ENCODE measurements at places on chromosomes 7 and 10.

DNA sequence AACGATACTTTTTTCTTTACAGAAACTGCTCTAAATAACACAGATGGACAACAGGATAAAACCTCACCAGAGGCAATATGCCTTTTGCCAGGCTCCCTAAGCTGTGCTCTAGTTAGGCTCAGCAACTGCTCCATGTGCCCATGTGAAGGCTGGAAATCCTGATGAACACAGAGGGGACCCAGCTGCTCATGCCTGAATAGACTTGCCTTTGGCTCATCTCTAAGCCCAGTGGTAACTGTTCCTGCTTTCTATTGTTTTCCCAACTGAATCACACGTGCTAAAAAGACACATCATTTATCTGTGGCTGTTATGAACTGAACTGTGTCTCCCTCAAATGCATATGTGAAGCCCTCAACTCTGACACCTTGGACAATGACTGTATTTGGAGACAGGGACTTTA, 110.4 kb downstream of the RNF216 start:
- no peak for DNase-seq

- DNase-seq, result no peak
Measured at GRCh38 chr10:48958598-48959190, 19.1 kb upstream of the LRRC18 start.

DNA sequence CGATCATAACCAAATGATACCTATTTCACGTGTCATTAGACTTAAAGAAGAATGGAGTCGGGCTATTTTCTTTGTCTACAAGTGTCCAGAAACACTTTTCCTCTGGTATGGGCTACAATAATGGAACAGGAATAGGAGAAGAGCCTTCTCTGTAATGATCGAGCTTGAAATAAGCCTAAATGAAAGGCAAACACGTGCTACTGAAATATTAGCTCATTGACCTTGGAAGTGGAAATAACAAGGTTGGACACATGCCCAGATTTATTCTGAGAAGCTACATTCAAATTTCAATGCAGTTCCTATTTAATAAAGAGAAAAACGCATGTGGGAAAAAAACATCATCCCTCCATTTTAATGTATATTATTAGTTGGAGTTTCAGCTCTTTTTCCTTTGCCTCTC, 254.7 kb upstream of the PTER start:
- peak; percentile 26 for DNase-seq

DNA sequence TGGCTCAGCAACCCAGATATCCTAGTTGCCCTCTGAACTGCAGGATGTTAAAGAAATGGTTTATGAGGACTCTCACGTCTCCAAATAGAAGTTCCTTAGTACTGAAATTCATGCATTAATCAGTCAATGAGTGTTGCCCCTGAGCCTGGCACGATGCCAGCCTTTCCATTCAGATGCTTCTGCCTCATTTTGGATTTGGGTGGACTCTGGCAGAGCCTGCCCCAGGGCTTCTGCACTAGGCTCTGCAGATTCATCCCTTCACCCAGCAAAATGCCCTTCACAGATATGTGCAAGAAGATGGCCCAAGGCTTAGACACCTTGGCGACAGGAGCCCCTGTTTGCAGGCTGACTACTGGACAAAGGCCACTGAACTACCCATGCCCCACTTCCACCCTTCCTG, 747.8 kb downstream of the GRID1 start:
- no peak for DNase-seq

DNA sequence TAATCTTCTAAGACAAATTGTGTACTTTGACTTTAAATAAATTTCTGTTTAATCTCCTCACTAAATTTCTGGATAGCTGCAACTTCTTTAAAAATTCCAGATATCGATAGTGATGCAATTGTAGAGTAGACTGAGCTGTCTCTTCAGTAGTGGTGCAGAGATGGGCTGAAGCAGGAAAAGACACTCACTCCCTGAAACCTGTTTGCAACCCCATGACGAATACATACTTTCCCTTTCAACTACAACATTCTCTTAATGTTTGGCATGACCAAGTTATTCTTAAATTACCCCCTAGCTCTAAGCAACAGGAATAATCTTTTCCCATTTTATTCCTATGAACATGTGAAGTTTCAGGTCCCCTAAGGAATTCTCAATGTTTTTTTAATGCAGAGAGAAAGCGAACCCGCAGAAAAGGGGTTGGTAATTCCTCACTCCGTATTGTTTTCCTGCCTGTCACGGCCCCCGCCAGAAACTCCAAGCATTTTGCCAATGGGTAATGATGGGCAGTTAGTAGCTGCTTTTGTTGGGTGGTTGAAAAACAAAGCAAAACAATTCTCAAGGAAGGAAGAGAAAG, 1.3 kb downstream of the THSD7A start:
- DNase-seq, result no peak

DNA sequence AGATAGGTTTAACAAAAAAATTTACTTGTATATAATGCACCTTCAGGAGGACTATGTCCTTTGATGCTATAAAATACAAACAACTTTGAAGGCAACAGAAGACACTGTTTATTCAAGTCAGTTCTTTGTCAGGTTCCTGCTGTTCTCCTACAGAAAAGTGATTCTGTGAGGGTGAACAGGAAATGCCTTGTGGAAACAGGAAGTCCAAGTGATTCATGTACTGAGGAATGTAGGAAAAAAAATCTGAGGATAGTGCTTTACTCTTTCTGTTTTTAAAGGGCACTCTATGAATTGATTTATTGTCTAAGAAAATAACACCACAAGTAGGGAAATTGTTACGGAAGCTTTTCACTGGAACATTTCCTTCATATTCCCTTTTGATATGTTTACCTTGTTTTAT, 171.9 kb downstream of the HDAC9 start:
- DNase-seq, result peak; percentile 11

DNA sequence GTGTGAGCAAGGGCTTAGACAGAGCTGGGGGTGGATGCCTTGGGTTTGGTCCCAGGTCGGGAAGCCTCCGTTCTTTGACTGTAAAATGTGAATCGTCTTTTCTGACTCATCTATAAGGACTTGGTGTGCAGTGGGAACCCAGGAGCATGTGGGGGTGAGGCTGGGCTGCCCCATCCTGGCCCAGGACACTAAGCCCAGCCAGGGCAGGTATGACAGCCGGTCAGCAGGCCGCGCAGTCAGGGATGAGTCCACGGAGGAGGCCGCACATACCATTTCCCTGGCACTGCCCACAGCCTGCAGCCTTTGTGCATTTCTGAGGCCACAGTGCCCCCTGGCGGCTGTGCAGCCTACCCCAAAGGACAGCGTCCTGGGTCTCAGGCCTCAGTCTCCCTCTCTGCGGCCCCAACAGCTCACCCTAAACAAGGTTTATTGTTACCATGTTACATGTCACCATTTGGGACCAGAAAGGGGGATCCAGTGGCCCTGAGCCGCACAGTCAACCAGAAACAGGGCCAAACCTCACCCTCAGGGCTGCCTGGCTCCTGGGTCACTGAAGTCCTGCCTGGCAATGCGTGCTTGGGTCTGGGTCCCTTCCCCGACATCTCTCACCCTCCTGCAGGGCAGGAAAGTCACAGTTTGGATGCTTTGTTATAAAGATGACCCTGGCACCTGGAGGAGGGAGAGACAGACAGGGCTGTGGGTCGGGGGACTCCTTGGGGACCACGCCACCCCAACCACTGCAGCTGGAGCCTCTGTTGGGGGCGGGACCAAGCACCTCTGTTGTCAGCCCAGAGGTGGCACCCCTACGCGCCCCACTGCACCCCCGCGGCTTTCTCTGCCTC, 14.4 kb upstream of the SH2B2 start:
- peak; percentile 63 for DNase-seq

DNA sequence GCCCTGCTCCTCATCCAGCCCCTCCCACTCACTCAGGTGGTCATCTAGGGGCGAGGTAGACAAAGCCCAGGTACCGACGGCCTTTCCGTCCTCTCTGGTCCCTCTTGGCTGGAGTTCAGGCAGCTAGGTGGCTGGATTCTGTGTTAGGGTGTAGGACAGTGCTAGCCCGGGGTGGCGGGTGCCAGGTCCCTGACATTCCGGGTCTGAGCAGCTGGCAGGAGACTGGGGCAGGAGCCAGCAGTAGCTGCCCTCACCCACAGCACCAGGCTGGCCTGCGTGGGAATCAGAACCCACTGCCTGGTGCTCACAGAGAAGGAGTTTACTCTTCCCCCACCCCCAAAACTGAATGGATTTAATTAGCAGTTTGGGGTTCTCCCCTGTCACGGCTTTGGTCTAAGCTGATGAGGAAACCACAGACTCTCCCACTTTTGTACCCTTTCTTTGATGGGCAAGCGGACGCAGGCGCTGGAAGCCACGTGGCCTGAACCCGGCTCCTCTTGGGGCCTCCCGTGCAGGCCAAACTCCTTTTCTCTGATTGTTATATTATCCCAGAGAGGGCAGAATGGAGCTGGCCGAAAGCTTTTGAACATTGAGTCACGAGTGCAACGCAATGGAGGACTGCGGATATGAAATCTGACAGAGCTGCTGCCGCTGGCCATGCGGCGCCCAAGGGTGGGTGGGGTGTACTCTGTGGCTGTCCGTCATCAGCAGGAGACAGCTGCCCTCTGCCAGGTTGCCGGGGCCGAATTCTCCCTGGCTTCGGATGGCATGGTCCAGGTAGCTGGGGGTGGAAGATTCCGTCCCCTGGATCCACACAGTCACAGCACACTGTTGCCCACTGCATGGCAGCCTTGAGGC, 12.9 kb upstream of the ZFAND2A start:
- no peak for DNase-seq

All from NCI-H2081 (cell line).